HS-27A (cell line): ENCODE measurements at places on chromosomes 1 and 21.

GRCh38 chr1:16905110-16905867 is 9.5 kb downstream of the RNU1-2 start:
- peak; percentile 93 for DNase-seq

DNA sequence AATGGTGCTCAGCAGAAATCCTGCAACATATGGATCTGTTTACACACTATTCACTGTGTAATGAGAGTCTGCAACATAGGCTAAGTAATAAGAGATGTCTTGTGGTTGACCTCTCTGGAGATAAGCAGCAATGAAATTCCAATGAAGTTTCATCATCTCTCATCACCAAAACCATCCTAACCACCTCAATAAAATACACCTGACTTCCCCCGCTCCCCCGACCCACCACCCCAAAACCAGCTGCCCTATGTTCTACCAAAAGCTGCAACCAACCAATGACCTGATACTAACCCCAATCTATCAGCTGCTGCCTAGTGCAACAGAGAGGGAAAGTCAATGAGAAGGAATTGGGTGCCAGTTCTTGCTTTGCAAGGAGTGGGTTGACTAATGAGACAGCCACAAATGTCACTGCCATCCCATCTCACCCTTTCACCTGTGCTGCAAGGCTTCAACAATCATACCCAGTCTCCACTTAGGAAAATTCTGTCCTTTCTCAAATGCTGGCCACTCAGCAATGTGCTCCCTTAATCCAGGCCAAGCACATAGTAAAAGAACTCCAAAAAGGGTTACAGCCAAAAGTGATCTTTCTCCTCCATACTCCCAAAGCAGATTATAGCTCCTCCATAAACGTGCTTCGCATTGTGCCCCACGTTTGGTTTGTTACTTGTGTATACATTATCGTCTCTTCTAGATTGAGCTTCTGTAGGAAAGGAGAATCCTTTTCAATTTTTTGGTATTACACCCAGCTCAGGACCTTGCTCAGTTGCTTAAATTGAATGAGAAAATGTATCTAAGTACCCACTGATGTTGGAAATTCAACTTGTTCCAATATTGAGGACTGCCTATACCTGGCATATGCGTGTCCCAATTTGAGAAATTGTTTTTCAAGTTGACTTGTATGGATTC is 29.0 kb downstream of the MRPL39 start:
- no peak for DNase-seq

DNA sequence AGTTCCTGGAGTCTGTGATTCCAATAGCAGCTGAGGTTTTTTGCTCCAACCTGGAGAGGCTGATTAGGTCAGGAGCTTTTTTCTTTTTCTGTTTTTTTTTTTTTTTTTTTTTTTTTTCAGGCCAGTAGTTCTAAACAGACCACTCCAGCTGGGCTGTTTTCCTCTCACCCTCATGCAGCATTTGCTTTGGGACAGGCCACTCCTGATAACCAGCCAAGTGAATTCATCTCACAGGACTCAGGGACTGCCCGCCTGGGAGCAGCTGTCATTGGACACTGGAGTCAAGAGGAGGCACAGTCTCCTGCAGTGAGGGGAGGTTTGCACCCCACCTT is 22.9 kb downstream of the PLXNA2 start:
- no peak for DNase-seq

DNA sequence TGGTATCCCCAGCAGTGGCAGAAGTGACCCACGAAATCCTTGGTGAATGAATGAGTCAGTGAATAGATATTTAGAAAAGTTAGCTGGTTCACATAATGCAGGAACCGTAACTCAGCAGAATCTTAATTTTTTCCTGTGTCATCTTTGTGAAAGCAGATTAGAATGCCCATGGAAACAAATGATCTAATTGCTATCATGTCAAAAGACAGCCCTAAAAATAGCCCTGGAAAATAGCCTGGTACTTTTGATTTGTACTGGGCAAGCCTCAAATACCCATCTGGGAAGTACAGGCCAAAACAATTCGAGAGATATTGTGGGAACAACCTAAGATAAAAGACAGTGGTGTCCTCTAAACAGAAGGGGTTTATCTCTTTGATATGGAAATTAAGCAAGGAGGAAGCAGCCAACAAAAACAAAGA is 21.1 kb downstream of the FYB2 start:
- peak; percentile 38 for DNase-seq

GRCh38 chr1:91499904-91500755 is 521 bp upstream of the CDC7 start:
- DNase-seq = no peak

- no peak for DNase-seq
Observed at GRCh38 chr1:53016705-53017104, 45.3 kb upstream of the PODN start.

GRCh38 chr1:178849918-178850317 is 21.0 kb downstream of the ANGPTL1 start:
- no peak for DNase-seq

DNA sequence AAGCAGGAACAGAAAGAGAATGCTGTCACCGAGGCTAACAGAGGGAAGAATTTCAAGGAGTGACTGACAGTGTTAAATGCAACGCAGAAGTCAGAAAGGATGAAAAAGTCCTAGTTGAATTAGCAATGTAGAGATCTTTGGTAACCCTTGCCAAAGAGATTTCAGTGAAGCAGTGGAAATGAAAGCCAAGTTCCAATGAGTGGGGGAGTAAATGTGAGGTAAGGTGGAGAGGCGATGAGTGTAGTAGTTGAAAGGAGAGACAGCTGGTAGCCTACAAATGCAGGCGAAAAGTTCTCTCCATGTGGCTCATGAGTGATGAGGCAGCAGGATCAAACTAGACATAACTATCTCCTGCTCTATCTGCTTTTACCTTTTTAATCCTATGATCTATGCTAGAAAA is 74.6 kb upstream of the IPO9 start:
- DNase-seq = no peak

- no peak for DNase-seq
Observed at GRCh38 chr1:93186667-93187066, 6.1 kb downstream of the CCDC18 start.

GRCh38 chr1:108799001-108799400 is 52.5 kb downstream of the STXBP3 start:
- DNase-seq = no peak

- DNase-seq = no peak
Observed at GRCh38 chr1:183576537-183576936, 13.7 kb downstream of the NCF2 start.

DNA sequence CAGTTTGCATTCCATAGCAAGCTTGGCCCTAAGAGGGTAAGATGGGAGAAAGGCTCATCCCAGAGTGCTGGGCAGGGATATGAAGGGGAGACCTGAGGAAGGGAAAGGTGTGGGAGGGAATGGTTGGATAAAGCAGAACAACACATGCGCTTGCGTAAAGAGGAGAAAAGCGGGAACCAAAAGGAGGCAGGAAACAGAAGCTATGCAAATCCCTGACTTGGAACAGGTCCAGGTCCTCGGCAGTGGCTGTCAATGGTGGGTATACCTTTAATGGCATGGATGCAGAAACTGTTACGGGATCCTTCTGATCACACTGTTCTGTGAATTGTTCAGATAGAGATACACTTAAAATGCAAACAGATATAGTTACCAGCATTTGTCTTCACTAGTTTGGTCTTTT is 455.6 kb downstream of the SIPA1L2 start:
- no peak for DNase-seq

GRCh38 chr1:31932491-31933316 is 5.5 kb downstream of the PTP4A2 start:
- DNase-seq = no peak

GRCh38 chr1:147334292-147334691 is 91.8 kb downstream of the CHD1L start:
- no peak for DNase-seq

- DNase-seq = no peak
Observed at GRCh38 chr1:60990714-60991090, 91.7 kb upstream of the NFIA start.

GRCh38 chr21:28337315-28337714 is 655.4 kb downstream of the LTN1 start:
- peak; percentile 56 for DNase-seq

GRCh38 chr1:205240569-205240968 is 12.8 kb downstream of the TMCC2 start:
- DNase-seq = no peak

GRCh38 chr21:44086636-44087425 is 20.4 kb upstream of the PWP2 start:
- no peak for DNase-seq

DNA sequence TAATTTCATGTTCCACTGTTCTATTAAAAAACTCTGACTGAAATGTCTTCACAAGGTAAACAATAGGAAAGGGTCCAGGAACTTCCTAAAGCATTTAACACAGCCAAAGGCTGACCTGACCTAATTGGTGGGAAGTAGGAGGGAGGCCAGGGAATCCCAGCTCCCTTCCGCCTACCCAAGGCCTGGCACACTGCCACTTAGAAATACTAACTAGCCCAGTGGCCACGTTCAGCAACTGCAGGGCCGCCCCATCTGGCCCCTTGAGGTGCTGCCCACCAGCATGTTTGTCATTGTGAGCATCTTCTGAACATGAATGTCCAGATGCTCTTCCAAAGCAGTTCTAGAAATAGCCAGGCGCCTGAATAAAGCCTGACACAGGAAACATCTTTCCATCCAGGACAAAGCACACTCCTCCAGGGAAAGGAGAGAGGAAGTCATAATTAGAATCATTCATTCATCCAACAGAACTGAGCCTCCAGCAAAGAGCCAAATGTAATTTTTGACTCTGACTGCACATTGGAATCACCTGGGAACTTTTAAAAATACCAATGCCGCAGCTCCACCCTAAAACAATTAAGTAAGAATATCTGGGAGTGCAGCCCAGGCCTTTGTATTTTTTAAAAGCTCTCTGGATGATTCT is 44.6 kb upstream of the BCL9 start:
- no peak for DNase-seq

GRCh38 chr1:43622471-43622870 is 27.5 kb upstream of the KDM4A start:
- DNase-seq = no peak

GRCh38 chr1:175250027-175250426 is 57.5 kb upstream of the KIAA0040 start:
- no peak for DNase-seq

DNA sequence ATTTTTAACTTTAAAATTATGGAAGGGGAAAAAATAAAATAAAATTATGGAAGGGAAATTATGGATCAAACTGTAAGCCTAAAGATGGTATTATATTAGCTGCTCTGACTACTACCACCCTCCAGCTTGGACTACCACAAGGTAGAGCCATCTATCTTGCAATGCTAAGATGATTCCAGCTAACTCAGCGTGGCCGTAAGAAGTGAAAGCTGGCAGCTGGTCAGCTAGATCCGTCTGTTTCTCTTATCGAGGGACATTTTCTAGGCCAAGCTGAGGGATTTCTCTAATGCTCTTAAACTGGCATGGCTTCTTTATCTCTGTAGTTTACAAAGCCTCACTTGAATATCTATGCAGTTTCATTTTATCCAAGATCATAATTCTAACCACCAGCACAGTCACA is 31.5 kb downstream of the LYST start:
- DNase-seq = no peak

- DNase-seq = no peak
Observed at GRCh38 chr1:241606544-241606943, 33.6 kb downstream of the CHML start.

- DNase-seq = peak; percentile 88
Observed at GRCh38 chr1:88985032-88985431, 7.4 kb downstream of the KYAT3 start.

GRCh38 chr1:15417059-15417934 is 7.6 kb downstream of the EFHD2 start:
- no peak for DNase-seq

GRCh38 chr21:31501926-31502325 is 157.6 kb upstream of the SOD1 start:
- DNase-seq = no peak
